ENCODE measurements at places on chromosomes 5 and 9.

DNA sequence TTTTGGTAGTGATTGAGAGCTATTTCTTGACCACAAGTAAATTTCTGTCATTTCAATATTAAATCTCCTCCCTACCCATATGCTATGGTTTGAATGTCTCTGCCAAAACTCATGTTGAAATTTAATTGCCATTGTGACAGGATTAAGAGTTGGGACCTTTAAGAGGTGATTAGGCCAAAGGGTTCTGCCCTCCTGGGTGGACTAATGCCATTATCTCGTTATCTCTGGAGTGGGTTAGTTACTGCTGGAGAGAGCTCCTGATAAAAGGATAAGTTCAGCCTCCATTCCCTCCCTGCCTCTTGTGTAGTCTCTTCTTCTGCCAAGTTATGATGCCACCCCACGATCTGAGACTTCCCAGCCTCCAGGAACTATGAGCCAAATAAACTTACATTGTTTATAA is 3.6 kb upstream of the DRD1 start:
- no peak for DNase-seq

GRCh38 chr5:43643750-43644149 is 40.8 kb downstream of the NNT start:
- no peak for DNase-seq

DNA sequence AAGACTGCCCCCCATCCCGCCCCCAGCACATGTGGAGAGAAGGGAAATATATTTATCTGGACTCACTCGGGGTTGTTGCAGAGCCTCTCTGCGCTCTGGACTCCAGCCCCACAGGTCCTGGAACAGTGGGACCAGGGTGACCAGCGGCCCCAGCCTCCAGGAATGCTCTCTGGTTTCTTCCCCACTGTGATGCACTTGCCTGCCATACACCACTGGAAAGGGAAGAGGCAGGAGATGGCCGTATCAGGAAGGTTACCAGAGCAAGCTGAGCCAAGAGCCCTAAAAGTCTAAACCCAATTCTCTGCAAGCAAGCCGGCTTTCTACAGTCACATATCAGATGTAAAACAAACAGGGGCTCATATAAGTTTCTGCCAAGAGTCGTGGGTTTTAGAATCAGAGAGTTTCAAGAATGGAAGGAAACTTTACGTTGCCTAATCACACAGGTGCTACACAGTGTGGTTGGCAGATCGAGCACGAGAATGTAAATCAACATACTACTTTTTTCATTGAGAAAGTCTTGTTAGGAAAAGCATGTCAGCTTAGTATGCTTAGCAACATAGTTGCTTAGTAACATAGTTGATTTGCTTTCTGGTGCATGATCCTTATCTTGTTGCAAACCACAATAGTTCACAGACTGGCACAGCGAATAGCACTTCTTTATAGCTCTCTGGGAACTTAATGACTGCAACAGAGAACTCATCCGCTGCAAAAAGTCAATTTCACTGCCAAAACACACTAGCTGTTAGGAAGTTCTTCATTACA is 201.2 kb downstream of the TARS1 start:
- DNase-seq = no peak

- no peak for DNase-seq
These were observed 14.0 kb downstream of the CCDC187 start for GRCh38 chr9:136289651-136290507.

GRCh38 chr9:109627042-109627441 is 128.9 kb upstream of the PTPN3 start:
- no peak for DNase-seq

GRCh38 chr5:95822043-95822541 is 434 bp downstream of the GLRX start:
- peak; percentile 61 for DNase-seq

- no peak for DNase-seq
These were observed 1.0 kb upstream of the TENT2 start for GRCh38 chr5:79611046-79611829.

DNA sequence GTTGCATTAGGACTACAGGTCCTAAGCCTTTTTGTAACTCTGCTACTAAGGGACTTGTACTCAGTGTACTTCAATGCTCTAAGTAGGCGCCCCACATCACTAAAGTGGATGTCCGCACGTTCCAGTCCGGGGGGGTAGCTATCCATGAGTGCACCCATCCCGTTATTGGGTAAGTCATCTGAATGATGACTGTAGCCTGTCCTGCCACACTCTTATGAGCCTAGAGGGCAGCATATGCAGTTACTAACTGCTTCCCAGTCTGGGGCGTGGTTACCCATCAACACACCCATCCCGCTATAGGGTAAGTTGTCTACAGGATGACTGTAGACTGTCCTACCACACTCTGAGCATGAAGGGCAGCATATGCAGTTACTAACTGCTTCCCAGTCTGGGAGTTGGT is 1053.9 kb downstream of the PTPRD start:
- no peak for DNase-seq

- DNase-seq = no peak
These were observed 8.3 kb downstream of the KLHL3 start for GRCh38 chr5:137727623-137728022.

DNA sequence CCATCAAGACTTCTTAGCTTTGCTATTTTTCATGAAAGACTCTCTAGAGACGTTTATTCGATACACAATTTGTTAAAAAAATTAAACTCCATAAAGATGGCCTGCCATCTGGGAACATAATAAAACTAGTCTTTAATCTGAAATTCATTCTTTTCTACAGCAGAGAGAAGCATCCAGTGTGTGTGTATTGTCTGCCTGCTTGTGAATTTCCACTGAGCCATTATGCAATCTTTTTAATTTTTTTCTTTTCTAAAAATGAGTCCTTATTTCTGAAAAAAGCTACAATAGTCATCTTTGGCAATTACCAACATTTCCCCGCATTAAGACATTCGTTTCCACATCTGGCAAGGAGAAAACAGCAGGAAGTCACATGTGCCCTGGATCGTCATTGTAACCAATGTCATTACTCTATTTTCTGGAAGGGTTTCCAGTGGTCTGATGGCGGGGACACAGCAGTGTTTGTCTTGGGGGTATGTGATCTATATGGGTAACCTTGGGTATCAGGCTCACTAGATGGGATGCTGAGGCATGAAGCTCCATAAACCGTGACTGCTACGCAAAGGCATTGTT is 263.1 kb downstream of the MSX2 start:
- no peak for DNase-seq

GRCh38 chr5:109164001-109164400 is 245.8 kb downstream of the PJA2 start:
- no peak for DNase-seq

DNA sequence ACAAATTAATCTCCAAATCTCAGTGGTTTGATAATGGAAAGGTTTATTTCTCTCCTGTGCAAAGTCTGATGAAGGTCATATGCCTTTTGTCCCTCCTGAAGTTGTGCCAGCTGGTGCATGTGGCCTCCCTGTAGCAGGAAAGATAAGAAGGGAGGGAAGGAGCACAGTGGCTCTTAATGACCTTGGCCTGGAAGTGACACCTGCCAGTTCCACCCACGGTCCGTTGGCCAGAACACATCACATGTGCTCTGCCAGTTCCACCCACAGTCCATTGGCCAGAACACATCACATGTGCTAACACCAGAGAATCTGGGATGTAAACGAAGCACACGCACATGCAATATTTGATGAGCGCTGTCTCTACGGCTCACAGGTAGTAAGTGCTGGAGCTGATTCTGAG is 130.9 kb downstream of the DOCK2 start:
- DNase-seq = no peak

GRCh38 chr9:38652044-38652443 is 31.6 kb upstream of the ANKRD18A start:
- DNase-seq = no peak

DNA sequence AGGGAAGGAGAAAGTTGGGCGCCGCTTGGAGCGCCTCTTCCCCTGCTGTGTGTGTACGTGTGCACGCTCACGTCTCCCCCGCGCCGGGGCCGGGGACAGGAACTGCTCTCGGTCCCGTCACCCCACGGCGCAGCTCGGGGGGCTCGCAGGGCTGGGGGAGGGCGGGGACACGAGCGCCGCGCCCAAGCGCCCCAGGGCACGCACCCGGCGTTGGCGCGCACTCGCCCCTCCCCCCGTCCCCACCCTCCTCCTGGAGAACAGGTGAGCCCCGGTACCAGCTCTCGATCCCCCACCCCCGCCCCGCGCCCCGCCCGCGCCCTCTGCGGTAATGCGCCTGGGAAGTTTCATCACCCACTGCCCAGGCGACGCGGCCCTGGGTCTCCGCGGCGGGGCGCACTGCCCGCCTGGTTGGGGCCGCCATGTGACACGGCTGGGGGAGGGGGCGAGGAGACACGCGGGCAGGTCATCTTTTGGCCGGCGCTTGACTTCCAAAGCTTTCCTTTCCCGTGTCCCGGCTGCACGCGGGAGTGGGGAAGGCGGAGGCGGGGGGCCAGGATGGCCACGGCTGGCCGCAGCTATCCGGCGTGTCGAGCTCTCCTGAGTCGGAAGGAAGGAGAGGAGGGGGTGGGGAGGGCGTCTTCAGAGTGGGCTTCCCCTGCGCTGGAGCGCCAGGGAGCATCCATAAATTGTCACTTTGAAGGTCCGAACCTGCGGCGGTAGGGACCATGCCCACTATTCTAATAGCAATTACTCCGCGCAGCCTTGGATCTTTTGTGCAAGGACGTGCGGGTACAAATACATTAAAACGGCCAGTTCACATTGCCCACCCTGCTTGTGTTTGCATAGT is 1.5 kb upstream of the STC2 start:
- peak; percentile 57 for DNase-seq

- peak; percentile 70 for DNase-seq
These were observed 50.1 kb upstream of the SMAD5 start for GRCh38 chr5:136082390-136083193.

DNA sequence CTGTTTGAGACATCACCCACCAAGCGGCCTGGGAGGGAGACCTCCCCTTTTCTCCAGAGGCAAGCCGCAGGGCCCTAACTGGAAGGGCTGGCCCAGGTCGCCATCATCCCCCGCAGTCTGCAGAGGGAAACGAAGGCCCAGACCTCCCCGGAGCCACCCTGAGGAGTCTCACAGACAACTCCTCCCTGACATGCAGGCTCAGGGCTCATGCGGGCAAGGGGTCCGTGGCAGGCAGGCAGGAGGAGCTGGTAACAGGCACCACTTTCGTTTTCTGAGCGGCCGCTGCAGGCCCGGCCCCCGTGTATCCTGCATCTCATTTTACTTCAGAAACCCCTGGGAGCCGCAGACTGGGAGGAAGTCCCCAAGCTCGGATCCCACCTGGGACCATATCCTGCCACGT is 192.0 kb upstream of the PPP1R26 start:
- DNase-seq = no peak

- DNase-seq = no peak
These were observed 868.0 kb upstream of the CTNND2 start for GRCh38 chr5:12772276-12772675.

GRCh38 chr9:105414947-105415661 is 32.7 kb upstream of the FSD1L start:
- DNase-seq = peak; percentile 78

DNA sequence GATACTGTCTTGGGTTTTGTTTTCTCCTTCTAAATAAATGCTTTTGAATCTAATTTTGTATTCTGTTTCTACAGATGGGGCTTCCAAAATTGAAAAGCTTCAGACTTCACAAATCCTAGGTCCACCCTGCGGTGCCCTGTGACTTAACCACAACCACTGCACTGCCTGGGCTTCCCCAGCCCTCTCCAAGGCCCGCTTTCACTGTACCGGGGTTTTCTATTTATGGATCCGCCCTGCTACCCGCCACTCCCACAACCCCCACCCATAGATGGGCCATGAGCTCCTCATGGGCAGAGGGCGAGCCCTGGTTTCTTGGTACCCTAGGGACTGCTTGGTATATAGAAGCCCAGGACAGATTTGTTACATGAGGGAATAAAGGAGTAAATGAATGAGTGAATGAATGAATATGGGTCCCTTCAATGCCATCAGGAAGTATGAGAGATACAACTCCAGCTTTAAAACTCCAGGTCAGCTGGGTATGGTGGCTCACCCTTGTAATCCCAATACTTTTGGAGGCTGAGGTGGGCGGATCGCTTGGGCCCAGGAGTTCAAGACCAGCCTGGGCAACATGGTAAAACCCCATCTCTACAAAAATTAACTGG is 39.8 kb upstream of the NEK6 start:
- DNase-seq = no peak

DNA sequence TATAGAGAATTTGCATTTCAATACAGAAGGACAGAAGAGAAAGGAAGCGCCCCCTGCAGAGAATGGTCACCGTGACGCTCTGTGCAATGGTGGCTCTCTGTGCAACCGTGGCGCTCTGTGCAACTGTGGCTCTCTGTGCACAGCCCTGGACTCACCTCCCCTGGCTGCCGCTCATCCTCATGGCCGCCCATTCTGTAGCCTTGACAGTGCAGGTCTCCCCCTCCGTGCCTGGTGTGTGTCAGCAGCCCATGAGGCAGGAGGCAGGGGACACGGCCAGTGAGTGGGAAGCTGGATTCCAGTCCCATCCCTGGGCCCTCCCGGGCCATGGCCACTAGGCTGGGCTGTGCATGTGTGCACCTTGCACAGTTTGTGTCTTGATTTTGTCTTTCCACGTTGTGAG is 12.0 kb downstream of the EXOC3 start:
- no peak for DNase-seq

- peak; percentile 12 for DNase-seq
These were observed 212.9 kb downstream of the MARCHF11 start for GRCh38 chr5:15966651-15967050.

DNA sequence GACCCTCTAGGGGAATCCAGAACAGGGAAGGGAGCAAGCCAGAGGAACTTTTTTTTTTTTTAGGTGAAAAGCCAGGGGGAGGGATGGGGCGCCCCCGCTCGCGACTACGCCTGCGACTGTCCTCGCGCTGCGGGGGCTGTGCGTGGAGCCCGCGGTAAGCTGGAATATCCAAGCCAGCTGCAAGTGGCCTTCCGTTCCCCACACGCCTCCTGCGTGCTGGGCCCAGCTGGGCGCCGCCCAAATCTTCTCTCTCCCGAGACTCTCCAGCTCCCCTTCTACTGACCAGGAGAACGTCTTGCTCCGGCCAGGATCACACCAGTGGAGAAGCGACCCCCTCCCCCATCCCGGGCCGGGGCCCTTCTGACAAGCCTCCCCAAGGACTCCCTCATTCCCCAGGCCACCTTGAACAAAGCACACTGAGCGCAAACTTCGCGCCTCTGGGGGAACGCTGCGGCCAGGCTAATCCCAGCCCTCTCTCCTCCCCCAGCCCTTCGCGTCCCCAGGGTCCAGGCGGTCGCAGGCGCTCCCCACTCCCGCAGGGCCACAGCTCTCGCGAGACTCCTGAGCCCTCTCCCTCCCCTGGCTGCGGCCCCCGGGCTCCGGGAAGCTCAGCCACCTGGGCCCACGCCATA is 6.6 kb downstream of the BARX1 start:
- no peak for DNase-seq

GRCh38 chr9:77013932-77014596 is 5.4 kb upstream of the FOXB2 start:
- DNase-seq = no peak

DNA sequence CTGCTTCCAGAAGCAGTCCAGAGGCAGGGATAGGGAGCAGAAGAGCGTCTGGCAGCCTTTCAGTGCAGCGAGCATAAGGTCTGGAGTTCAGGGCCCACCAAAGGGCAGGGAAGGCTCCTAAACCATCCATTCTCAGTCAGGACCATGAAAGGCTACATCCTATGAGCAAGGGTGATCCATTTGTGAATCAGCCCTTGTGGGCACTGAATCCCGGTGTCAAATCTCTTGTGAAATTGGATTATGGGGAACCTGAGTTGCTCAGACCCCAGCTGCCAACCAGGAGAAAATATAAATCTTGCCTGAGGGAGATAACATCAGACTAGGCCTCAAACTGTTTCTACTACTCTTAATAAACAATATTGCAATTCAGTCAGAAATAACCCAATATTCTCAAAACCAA is 204.4 kb downstream of the SYK start:
- DNase-seq = no peak

GRCh38 chr9:126457890-126458289 is 131.3 kb downstream of the MVB12B start:
- DNase-seq = no peak

GRCh38 chr5:96198356-96199058 is 234.5 kb downstream of the PCSK1 start:
- no peak for DNase-seq

All from GM03348 (cell line).